ENCODE measurements at places on chromosomes 5 and 9.

GRCh38 chr9:74573640-74574191 lies 76.6 kb downstream of the RORB start:
- no peak for DNase-seq

DNA sequence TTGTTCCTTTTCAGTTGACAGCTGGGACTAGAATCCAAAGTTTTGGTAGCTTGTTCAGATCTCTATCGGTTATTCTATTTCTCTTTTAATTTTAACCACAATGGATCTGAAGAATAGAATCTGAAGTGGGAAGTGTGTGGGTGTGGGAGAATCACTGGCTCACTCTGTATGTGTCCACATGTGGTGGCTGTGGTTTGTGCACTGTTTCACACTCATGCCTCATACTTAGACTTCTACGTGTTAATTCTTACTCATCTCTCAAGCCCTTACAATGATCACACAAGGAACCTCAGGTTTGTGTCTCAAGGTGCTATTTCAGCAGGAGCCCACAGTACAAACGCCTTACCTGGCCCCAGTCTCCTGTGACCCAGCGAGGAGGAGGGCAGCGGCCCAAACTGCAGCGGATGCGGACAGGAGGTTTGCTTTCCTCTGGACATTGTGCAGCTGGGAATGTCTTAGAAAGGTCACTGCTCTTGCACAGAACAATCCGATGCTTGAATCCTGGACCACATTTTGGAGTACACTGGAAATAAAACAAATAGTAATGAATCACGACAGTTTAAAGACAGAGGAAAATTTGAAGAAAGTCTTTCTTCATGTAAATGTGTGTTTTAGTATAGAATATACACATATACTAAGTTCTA lies 309.1 kb downstream of the ADAMTS6 start:
- no peak for DNase-seq

GRCh38 chr9:131279196-131279862 lies 3.0 kb upstream of the FAM78A start:
- DNase-seq = no peak

DNA sequence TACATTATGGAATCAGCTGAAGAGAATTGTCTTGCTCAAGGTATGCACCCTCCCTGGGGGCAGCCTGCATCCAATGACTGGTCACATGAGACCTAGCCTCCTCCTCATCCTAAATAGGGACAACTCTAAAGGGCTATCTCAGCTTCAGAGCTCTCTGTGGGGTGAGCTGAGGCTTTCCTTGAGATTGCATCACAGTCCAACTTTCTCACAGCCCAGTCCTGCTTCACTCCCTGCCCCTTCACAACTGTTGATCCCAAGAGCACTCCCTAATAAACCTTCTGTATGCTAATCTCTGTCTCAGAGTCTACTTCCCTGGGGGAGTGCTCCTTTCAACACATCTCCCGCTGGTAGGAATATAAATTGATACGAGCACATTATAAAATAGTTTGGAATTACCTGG lies 44.1 kb upstream of the ERBIN start:
- no peak for DNase-seq

DNA sequence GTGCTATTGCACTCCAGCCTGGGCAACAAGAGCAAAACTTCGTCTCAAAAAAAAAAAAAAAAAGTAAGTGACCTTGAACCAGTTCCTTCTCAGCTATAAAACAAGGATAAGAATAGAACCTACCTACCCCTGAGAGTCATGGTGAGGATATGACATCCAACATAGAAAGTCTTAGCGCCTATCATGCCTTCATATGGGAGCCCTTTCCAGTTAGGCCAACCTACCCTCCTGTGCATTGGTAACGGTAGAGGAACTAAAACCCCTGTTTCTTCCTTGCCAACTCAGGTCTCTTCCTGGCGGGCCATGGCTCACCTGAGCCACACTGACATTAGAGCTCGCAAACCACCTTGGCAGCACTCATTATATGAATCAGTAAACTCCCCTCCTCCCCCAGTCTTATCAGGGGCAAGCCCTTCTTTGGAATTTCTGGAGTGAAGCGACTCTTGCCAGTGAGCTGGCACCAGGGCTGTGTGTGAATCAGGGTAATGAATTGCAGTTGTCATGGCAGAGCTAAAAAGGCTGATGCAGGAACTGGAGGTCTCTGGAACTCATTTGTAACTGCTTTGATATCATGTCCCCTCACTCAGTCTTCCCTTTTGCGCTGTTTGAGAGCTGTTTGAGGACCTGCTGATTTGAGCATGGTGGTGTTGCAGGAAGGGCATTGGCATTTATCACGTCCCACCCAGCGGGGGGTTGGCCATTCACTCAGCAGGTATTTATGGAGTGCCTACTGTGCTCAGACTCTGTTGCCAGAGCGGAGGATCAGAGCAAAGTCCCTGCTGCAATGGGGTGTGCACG lies 10.3 kb downstream of the WWC1 start:
- DNase-seq = no peak

DNA sequence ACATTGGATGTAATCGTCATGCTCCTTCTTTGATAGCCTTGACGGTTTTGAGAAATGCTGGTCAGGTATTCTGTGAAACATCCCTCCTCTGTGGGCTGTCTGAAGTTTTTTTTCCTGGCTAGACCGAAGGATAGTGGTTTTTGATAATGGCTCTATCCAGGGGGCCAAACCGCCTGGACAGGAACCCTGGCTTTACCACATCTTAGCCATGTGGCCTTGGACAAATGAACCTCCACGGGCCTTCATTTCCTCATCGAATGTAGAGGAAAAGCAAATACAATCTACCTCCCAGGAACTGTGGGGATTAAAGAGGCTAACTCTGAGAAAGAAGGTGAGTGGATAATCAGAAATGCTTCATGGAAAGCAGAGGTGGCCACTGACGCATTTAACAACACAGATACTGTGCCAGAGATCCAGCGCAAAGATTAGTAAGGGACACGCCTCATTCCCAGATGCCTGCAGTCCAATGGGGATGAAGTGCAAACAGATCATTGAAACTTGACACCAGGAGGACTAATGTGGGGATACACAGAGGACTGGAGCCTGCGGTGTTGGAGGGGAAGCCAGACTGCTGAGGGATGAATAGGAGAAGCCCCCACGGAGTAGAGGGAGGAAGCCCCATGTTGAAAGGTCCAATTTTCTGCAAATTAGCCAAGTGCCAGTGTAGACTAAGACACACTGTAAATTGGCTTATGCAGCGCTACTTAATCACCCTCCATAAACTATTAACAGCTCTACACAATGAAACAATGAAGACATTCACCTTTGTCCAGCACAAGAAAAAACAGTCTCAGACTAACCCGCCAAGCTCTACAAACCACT lies 41.6 kb downstream of the MYO10 start:
- no peak for DNase-seq

DNA sequence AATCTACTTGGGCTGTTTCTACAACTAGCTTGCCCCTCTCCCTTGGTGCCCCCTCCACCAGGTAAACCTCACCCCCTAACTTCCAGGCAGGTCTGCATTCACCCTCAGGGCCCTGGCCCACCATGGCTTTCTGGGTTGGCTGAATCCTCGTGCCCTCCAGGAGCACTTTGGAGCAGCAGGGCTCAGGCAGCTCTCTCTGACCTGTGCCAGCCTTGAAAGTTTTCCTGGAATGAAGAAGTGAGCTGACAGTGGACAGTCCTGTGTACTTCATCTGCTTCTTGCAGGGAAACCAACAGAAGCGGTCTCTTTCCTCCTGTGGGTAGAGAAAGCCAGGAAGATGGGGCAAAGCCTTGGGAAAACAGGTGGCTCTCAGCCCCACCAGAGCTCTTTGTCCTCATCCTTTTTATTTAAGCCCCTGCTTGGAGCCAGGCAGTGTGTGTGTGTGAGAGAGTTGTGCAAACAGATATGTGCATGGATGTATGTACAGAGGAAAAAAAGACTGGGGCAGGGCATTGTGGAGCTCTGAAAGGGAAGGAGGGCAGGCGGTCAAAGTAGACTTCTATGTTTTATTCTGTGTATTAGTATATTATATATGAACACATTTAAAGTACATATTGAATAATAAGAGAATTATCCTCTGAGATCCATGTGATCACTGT lies 62.3 kb upstream of the SPRY4 start:
- DNase-seq = no peak

- no peak for DNase-seq
These were observed 17.2 kb upstream of the AFAP1L1 start for GRCh38 chr5:149254506-149254905.

DNA sequence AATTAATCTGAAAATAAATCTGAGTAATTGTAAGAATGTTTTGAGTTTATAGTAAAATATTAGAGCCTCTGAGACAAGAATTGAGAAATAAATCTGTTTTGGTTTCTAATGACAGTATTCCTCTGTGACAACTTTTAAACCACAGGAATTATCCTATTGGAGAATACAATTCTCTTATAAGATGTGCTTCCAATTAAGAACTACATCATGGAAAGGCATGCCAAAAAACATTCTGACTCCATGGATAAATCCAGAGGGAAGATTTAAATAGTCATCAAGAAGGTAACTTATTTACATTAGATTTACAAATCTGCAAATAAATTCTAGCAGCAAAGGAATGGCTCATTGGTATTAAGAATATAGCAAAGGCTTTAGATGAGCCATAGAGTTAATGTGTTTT lies 178.3 kb upstream of the ACOT12 start:
- no peak for DNase-seq

DNA sequence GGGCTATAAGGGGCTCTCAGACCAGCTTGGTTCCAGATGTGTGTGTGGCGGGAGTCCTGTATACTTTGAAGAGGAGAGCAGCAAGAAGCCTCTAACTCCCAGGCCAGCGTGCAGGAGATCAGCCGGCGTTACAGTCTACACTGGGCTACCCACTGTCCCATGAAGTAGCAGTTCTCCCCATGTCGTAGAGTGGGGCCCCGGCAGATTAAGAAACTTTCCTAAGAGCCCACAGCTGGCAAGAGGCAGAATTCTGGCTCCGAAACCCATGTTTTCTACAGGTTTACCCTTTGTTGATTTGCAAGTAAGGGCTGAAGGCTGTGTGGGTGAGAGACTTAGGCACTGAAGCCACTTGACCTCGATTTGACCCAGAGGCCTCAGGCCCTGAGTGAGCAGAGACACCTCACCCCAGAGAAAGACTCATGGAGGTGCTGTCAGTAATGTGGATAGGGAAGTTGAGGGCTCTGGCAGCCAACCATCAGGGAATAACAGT lies 881 bp upstream of the B4GALT1 start:
- DNase-seq = no peak

- no peak for DNase-seq
These were observed 2.9 kb downstream of the FPGS start for GRCh38 chr9:127805620-127806019.
